T-helper 2 cell treated with Interferon-gamma antibody and Interleukin-4, amounts not matched to agents 5 μg/mL and 100 μg/mL, for 36 hours (primary cell): ENCODE measurements at places on chromosomes 2 and 18.
A peak's percentile ranks its signal among the peaks of the same experiment; 100 is the strongest.

GRCh38 chr18:47605093-47605492, 325.4 kb downstream of the SMAD2 start:
- no peak for DNase-seq

DNA sequence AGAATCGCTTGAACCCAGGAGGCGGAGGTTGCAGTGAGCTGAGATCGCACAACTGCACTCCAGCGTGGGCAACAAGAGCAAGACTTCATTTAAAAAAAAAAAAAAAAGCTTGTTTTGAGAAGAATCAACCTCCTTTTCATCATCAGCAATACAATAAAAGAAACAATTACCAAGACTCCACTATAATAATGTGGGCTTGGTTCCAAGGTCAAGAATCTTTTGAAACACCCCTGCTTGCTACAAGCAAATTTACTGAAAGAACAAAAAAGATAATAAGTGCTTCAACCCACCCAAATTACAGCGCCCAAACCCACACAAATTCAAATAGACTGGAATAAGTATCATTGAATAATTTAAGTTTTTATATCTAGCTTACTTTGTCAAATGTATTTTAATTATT, 33.6 kb upstream of the MAPRE3 start:
- no peak for DNase-seq

DNA sequence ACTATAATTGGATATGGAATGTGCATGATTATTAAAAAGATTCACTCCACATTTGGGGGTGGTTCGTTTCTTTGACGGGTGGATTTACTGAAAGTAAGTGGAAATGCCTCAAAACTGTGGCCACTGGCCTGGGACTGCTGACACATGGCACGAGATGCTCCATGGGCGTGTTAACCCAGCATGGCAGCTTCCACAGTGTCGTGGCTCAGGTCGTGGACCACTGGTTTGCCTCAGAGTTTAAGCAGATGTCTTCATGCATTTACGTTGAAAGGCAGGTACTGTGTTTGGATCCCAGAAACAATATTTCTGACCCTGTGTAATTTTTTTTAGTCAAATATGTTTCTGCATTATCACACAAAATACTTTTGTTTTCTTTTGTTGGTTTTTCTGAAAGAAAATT, 242.0 kb downstream of the GBX2 start:
- DNase-seq = no peak

DNA sequence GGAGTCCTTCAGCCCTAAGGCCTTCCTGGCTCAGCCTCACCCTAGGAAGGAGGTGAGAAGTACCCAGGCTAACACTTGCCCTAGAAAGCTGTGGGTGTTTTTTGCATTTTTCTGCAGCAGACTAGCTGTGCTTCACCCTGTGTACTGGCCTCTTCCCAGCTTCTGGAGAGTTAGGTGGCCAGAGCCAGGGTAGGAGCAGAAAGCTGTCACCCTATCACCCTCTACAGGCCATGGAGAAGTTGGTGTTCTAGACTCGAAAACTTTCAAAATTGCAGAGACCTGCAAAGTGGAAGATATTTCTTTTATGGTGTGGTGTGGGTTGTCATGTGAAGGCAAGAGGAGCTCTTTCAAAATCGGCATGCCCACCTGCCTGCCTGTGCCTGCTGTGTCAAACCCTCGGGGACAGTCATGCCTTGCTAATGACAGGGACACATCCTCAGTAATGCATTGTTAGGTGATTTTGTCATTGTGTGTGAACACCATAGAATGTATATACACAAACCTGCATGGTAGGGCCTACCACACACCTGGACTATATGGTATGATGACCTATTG, 29.8 kb downstream of the EHD3 start:
- no peak for DNase-seq

- DNase-seq = no peak
These were observed 19.3 kb downstream of the MSGN1 start for GRCh38 chr2:17835516-17835915.

GRCh38 chr2:219125225-219125885, 35.3 kb downstream of the NHEJ1 start:
- peak; percentile 4 for DNase-seq

DNA sequence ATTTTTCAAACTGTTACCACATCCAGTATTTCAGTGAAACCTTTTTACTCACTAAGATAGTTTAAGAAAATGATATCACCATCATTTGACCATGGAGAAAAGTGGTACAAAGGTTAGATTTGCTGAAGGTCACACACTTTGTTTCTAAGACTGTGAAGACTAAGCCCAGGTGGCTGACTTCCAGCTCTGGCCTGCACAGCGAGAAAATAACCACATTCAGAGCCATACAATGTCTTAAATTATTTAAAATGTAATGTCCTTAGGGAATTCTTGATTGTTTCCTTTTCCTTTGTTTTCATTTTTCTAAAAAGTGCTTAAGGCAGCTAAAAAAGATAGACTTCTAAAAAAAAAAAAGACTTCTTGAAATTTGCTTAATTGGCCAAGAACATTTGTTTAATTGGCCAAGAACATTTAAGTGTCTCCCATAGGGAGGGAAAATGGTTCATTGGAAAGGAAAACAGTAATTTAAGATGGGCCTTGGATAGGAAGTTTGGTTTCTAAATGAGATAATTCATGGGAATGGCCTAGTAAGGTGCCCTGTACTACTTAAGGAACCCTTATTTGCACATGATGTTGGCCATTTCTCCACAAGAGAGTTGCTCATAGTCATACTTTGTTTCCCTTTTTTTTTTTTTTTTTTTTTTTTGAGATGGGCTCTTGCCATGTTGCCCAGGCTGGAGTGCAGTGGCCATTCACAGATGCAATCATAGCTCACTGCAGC, 45.2 kb downstream of the CYP1B1 start:
- DNase-seq = no peak

DNA sequence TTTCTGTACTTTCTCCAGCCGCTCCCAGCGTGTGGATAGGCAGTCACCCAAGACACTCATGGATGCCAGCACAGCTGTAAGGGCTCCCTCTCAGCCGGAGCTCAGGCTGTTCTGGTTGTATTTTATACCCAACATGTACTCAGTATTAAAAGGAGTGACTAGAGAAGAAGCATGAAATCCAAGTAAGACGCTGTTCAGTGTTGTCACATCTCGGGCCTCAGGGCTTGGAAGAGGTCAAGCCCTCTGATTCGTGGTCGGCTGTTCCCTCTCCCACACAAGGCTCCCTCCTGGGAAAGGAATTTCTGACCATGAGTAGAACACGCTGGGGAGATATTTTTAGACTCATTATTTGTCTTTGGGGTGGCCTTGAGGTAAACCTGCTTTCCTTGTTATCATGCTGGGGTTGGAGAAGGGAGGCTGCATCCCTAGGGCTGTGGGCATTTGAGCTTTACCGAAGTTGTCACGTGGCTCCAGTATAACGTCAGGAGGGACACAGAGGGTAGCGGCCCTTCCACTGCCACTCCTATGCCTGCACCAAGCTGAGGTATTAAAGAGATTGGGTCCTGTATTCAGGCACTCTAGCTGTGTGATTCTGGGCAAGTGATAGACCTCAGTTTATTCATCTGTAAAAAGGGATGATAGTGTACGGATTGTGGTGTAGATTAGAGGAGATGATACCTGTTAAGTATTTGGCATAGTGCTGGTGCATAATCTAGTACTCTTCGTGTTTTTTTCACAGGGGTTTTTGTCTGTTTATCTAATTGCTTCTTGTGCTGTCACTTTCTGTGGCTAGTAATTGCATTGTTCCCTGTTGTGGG, 34.1 kb downstream of the HK2 start:
- no peak for DNase-seq

GRCh38 chr18:75875559-75875958, 448.1 kb upstream of the SMIM21 start:
- DNase-seq = no peak
